GM04503 (cell line): ENCODE measurements at places on chromosomes 16 and 17.

DNA sequence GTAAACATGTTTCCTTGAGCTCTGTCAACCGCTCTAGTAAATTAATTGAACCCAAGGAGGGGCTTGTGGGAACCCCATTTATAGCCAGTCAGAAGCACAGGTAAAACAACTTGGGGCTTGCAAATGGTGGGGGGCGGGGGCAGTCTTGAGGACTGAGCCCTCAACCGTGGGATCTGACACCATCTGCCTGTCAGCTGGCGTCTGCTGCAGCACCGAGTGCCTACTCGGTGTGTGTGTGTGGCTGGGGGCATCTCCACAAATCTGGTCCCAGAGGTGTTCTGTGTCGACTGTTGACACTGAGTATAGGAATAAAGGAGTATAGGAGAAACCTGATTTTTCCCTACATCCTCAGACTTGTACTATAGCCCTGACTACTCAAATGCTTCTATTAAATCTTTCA is 20.6 kb downstream of the CREBBP start:
- no peak for DNase-seq

DNA sequence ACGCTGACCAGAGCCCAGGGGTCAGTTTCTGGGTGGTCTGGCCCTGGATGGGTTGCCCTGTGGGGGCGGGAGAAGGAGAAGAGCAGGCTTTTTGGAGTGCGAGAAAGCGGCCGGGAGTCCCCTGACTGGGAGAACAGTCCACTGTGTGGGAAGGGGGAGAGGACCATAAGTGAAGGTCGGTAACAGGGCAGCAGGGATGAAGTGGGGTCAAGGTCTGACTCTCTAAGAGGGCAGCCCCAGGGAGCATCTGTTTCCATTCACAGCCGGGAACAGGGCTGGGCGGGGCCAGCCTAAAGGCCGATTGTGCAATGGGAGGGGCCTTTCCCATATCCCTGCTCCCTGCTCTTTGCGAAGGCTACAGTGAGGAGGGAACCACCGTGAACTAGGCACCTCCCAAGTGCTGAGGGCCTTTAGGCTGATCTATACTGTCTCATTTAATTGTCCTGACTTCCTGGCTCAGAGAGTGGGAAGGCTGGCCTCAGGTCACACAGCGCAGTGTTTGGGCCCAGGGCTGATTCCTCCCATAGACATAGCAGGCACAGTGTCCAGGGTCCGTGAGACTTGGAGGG is 10.4 kb upstream of the WFDC1 start:
- no peak for DNase-seq

- DNase-seq = no peak
These were observed 180.1 kb downstream of the HS3ST3A1 start for GRCh38 chr17:13421581-13422130.

DNA sequence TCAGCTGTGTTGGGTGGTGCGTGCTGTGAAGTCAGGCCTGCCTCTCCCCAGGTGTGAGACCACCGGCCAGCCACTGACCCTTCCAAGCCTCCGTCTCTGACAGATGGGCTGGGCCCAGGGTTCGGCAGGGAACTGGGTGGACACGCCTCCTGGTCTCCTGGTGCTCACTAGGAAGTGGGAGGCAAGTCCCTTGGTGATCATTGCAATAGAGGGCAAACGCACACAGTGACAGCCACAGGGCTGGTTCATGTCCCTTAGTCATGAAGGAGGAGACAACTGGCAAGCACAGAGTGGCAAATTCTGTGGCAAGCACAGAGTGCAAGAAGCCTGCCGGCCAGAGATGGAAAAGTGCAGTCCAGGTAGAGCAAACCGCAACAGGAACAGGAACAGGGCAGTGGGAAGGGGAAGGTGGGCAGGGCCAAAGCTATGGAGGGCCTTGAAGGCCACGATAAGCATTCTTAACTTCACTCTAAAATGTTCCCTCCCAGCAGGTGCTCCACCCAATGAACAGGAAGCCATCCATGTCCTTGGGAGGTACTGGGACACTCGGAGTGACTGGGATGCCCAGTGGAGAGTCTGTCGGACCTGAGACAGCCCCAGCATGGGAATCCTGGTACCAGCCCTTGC is 21.9 kb downstream of the USP7 start:
- no peak for DNase-seq

DNA sequence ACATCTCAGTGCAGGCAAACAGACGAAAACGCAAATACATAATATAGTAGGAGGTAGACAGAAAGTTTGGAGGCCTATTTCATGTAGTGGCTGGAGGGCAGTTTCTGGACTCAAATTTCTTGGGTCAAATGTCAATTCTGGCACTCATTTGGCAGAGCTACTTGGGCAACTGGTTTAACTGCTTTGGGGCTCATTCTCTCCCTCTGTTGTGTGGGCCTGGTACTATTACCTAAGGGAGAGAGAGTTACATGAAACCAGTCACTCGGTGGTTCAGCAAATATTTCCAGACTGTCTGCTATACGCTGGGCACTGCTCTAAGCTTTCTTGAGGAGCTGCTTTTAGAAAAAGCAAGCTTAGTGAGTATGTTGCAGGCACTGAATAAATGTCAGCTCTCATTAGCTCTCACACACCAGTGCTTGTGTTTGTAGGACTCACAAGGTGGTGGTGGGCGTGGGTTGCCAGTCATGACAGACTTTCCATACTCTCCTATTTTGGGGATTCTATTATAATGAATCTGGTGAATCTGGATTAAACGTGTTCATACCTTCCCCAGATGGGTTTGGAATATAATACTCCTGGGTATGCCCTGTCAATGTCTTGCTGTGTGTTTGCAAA is 1.8 kb upstream of the SHISA9 start:
- DNase-seq = no peak

- no peak for DNase-seq
These were observed 15.5 kb upstream of the IL17C start for GRCh38 chr16:88622866-88623265.

- DNase-seq = no peak
These were observed 84.3 kb downstream of the ARHGAP23 start for GRCh38 chr17:38512473-38513058.

DNA sequence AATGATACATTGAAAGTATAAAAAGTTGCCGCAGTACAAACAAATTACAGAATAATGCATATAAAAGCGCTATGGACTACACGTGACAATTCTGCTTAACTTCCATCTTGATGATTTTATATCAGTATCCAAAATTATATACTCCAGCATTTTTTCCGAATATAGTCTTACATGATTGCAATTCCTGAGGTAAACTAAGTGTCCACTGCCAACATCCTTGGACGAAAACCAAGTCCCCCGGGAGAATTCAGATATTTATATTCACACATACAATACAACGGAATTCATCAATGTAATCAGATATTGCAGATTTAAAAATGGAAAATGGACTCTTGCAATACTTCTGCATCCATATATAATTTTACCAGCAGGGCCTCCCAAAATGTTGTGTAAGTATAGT is 8.9 kb upstream of the MYH11 start:
- DNase-seq = no peak

DNA sequence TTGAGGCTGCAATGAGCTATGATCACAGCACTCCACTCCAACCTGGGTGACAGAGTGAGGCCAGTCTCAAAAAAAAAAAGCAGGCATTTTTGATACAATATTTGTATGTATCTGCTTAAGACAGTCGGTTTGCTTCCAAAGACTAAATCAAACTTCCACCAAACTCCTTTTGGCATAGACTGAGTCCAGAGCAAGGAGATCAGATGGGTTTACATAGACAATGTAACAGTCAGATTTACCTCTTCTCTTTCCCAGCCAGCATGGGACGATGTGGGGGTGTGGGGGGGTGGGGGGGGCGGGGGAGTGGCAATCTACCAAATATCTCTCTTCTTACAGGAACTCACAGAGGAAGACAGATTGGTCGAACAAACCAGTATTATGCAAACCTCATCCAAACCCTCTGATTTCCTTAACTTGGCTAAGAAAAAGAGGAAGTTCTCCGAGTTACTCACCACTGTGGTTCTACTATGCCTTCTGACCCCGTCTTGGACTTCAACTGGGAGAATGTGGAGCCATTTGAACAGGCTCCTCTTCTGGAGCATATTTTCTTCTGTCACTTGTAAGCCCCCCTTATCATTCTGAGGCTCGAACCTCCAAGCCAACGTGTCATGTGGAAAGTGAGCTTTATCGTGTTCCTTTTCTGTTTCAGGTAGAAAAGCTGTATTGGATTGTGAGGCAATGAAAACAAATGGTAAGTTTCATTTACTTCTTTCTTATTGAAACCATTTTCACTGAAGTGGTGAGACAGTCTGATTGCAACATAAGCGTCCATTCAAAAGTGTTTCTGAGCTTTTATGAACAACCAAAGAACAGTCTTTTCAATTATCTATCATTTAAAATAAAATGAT is at the start of gene MILR1:
Gene MILR1 (plus strand): TSS at position 451 of the 848 bp plus-strand sequence. CDS start 54 bp downstream, at position 505.
- DNase-seq = peak; percentile 80

DNA sequence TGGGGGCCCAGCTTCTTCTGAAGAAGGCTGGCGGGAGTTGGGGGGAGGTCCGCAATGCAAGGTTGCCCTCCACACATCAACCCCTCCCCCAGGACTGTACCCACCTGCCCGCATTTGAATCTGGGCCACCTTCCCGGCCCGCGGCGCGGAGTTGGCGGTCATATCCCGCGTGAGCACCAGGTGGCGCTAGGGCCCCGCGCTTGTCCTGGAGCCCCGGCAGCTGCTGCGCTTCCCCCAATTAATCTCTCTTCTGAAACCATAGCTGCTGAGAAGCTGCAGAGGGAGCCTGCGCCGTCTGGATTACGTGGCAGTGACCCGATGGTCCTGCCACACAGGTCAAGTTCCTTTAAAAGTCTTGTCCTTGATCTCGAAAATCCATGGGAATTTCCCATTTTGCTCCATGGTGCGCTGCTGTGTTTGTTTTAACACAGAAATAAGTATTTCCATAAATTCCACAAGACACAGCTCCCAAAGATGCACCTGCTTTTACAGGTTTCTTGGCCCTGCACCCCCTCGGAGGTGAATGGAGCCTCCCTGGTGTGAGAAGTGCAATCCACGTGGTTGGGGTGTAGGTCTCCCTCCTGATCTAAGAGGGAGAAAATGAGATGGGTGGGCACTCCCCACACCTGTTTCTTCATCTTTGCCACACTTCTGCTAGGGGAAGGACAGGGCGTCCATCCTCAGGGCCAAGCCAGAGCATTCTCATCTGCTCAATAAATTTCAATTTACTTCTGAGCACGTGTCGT is 22.1 kb downstream of the COX4I1 start:
- DNase-seq = no peak

DNA sequence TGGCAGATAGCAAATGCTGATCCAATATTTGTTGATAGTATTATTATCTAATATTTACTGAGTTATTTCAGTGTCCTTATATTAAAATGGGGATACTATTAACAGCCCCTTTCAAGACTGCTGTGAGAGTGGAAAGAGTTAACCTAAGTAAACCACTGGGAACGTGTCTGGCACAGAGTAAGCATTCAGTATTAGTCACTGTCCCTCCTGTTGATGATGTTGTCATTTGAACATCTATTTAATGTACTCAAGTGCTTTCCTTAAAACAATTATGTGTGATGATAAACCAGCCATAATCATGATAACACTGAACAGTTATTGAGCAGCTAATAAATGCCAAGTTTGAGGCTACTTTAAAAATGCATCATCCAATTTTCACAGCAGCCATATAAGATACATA is 135.7 kb upstream of the XYLT1 start:
- no peak for DNase-seq

DNA sequence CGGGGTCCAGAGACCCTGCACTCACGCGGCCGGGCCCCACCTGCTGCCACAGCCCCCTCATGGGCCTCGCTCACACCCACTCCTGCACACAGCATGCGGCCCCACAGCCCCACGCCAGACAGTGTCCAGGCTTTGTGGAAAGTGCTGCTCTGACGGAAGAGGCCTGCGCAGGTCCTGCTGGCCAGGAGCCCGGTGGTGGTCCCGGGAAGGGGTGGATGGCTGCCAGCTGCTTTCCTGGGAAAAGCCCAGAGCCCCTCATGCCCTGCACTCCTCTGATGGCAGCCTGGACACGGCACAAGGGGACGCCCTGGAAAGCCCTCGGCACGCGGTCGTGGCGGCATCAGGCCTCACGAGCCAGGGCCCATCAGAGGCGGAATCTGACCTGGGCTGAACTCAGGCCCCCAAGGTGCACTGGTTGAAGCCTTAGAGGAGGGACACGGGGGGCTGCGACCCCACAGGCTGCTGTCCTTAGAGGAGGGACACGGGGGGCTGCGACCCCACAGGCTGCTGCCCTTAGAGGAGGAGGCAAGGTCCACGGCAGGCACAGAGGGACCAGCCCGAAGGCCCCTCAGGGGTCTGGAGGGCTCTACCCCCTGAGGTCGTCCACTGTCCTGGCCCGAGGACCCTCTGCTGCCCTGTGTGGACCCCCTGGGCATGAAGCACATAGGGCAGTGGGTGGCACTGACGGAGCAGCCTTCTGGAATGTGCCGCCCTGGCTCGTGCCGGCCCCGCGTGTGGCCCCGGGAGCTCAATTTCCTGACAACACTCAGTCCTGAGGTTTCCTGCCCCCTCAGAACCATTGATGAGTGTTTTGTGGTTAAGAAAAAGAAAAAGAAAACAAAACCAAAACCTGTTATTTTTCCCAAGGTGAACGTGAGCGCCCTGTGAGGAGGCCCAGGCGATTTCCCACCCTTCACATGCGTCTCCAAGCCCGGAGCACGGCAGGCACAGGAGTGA is 22.1 kb downstream of the SOX8 start:
- no peak for DNase-seq

- DNase-seq = no peak
These were observed 164.8 kb downstream of the SNX29 start for GRCh38 chr16:12141073-12141951.

DNA sequence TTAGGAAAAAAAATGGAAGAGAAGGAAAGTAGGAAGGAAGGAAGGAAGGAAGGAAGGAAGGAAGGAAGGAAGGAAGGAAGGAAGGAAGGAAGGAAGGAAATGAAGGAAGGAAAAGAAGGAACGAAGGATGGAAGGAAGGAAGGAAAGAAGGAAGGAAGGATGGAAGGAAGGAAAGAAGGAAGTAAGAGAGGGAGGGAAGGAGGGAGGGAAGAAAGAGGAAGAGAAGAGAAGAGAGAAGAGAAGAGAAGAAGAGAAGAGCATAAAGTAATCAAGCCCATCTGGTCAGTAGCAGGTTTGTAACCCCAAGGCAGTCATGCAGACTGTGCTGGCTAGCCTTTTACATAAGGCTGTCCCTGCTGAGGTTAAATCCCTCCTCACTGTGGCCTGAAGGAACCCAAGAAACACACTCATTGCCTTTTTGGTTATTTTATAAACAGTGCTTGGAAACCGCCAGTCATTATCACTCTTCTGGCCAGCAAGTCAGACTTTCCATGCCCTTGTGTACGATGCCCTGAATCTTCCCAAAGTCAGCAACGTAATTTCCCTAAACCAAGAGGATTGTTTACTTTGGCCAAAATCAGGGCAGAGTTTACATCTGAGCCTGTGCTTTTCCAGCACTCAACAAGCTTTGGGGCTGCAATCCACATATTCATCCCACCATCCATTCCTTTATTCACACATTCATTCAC is 409.6 kb upstream of the MAF start:
- no peak for DNase-seq

- peak; percentile 59 for DNase-seq
These were observed 30.7 kb upstream of the ARHGAP17 start for GRCh38 chr16:25045696-25046381.
